Right cardiac atrium (tissue), 5 donors: ENCODE measurements at places on chromosomes 7 and 10.

- no peak for DNase-seq
Observed at GRCh38 chr10:11404901-11405300, 206.5 kb downstream of the USP6NL start.

- no peak for DNase-seq
Observed at GRCh38 chr10:76497666-76498065, 1066.2 kb downstream of the LRMDA start.

- no peak for DNase-seq
Observed at GRCh38 chr7:115822801-115823200, 207.8 kb downstream of the TFEC start.

DNA sequence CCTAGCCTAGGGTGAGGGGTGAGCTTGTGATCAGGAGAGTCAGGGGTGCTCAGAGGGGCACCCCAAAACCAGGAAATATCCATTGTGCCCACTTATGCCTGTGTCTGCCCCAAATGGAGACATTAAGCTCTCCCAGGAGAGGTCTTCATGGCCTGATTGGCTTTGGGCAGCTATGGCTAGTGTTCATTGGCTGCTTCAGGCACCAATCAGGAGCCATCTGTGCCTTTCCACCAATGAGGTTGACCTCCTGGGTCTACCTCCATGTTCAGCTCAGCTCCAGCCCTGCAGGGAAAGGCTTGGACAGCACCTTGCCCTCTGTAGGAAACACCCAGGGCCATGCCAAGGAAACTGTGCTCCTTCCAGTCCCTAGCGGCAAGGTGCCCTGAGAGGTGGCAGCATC is 23.9 kb upstream of the HSPB1 start:
- DNase-seq = no peak

DNA sequence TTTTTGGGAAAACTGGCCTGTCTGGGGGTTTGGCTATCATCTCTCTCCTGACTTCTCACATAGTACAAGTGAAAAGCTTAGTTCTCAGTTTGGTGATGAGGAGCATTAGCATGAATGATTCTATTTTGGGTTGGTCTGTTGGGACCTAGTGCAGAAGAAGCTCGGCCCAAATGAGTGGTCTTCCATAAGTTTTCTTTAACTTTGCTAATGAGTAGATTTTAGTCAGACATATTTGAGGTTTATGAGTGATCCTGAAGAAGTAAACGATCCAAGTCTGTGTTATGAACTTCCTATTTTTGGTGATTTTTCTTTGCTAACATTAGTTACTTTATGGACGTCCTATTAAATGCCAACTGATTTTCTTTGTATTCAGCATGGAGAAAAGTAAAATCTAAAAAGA is 51.7 kb upstream of the CALD1 start:
- no peak for DNase-seq

DNA sequence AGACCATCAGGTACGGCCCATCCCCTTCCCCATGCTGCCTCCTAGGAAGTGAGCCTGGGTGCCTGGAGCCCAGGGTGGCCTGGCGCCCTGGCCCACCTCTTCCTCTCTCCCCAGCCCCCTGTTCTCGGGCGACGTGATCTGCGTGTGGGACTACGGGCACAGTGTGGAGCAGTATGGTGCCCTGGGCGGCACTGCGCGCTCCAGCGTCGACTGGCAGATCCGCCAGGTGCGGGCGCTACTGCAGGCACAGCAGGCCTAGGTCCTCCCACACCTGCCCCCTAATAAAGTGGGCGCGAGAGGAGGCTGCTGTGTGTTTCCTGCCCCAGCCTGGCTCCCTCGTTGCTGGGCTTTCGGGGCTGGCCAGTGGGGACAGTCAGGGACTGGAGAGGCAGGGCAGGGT is 17.0 kb downstream of the ASL start:
- DNase-seq = no peak

DNA sequence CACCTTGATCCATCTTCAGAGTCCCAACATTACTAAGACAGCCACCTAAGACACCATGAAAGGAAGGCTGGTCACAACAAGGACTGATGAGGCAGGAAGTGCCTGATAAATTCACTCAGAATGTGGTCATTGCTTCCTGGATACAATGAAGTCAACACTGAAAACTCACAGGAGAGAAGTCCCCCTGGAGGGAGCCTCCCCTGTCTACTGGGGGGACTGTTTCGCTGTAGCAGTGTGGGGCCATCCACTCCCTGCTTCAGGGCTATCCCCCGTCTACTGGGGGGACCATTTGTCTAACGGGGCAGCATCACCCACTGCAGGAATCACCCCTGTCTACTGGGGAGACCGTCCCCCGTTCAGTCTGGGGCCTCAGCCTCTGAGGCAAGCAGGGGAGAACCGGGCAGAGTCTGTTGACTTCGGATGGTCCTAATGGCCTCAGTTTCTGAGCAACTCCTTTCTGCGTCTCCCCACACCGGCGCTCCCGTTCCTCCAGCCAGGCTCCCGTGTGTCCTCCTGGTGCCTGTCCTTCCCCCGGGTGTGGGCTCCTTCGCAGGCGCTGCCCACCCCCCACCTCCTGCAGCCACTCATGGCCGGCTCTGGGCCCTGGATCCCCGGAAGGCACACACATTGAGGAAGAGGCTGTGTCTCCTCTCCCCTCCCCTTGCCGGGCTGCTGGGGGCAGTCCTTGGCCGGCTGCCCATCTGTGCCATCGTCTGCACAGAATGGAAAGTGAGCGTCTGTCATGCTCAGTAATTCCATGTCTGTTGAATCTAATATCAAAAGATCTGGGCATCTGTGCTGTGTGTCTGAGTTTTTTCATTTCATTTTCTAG is 59.9 kb upstream of the DNAJB6 start:
- DNase-seq = no peak

GRCh38 chr10:69491611-69492010 is 40.3 kb downstream of the TSPAN15 start:
- no peak for DNase-seq

- no peak for DNase-seq
Observed at GRCh38 chr7:48708635-48709034, 215.7 kb upstream of the CDC14C start.

DNA sequence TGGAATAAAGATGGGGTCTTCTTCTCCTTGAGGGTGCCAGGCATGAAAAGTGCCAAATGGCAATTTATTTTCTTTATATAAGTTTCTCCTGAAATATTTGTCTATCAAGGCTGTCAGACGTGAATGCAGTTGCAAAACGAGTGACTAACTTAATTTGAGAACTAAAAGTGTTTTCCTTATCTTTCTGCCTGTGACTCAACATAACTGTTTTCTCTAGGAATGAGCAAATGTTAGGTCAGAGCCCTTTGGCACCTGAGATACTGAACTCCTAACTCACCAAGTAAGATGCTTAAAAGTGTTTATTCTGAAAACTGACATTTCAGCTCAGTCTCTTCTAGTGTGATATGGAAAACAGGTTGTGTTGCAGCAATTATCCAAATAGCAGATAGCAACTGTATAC is 197.0 kb downstream of the STK31 start:
- no peak for DNase-seq

DNA sequence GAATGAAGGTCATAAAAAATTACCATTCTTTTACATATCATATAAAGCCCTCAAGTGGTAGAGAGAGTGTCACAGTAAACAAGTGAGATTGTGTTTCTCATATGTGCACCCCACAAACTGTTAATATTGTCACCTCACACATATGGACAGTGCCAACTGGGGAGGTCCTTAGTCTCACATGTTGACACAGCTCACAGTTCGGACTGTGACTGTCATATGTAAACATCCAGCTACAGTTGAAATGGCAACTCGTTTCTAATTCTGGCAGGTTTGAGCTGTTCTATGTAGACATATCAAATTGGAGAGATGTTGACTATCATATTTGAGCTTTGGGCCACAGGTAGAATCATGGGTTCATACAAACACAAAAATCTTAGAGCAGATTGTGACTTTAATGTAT is 39.4 kb upstream of the ZNF107 start:
- no peak for DNase-seq

DNA sequence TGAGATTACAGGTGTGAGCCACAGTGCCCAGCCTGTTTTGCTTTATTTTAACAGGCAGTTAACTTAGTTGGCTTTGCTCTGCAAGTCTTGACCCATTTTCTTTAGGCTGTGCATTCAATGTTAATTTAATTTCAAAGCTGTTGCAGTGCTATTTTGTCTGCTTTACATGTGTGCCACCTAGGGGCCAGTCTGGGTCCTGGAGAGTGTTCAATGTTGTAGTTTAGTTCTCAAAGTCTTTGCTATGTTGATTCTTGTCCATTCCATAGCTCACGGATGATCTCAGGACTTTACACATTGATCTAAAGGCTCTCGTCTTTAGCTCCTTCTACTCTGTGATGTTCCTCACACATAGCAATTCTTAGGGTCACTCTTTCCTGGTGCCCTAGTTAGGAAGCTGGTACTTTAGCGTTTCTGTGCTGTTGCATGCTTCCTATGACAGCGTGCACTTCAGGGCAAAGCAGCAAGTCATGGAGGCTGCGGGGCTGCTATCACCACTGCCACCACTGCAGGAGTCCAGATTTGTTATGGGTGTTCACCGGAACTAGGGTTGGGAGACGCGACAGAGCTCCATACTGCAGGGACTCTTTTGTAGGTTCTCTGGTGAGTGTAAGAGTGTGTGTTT is 16.4 kb upstream of the ABCA13 start:
- DNase-seq = no peak

GRCh38 chr10:76251841-76252671 is 820.6 kb downstream of the LRMDA start:
- no peak for DNase-seq

DNA sequence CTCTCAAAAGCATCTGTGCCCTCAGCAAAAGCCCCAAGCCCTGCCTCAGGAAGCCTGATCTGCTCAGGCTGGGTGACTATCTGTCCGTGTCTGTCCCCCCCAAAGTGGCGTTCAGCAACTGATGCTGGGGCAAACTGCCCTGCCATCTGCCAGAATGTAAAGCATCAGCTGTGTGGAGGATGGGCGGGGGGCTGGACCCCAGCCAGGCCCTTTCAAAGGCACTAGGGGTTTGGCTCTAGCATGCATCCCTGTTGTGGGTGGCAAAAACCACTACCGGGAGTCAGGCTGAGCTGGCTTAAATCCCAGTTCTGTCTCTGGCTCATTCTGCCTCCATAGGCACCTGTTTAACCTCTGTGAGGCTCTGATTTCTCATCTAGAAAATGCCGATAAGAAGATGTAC is 35.5 kb downstream of the GPRIN2 start:
- no peak for DNase-seq

DNA sequence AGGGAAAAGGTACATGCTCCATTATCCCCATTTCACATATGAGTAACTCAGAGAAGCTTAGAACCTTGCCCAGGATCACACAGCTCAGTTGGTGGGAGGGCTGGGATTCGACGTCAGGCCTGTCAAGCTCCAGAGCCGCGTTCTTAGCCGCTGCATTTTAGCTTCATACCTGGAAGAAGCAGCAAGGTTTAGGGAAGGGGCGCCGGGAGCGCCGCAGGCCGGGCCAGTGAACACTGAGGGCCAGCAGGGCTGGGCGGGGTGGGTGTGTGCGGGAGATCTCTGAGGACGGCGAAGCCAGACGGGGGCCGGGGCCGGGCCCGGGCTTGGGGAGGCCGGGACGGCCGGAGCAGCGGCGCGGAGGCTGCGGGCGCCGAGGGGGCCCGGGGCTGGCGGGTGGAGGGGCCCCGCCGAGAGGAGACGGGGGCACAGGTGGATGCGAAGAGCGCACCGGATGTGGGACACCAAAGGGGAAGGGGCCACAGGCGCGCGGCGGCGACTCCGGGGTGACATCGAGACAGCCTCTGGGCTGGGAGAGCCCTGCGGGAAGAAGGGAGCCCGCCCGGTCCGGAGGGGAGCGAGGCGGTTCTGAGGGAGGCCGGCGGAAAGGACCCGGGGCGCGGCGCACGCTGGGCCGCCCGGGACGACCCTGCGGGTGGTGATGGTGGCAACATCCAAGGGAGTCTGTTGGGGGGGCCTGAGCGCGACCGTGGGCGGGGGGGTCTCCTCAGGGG is 498 bp downstream of the NDST2 start:
- peak; percentile 82 for DNase-seq

DNA sequence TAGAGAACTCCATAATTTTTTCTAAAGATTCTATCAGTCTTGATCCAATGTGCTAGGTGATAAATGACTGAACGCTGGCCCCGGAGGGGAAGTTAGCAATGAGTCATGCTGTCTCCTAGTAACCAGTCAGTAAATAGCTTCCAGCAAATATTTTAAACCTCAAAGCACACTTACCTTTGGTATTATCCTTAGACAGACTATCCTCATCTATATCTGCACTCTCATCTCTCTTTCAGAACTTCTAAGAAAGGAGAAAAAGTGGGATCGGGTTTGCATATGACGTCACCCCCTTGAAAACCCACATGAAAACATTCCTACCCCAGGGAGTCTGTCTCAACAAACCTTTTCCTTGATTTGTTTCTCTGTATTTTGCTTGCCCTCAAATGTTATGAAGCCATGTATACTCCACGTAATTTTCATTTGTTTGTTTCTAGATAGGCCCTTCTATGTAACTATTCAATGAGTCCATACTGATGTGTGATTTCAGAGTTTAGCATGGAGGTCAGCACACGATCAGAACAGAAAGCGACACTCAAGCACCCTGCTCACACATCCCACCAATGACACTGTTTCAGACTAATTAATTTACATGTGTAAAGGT is 174.9 kb upstream of the NRP1 start:
- DNase-seq = peak; percentile 48

GRCh38 chr10:43118631-43119415 is 19.4 kb upstream of the CSGALNACT2 start:
- no peak for DNase-seq

DNA sequence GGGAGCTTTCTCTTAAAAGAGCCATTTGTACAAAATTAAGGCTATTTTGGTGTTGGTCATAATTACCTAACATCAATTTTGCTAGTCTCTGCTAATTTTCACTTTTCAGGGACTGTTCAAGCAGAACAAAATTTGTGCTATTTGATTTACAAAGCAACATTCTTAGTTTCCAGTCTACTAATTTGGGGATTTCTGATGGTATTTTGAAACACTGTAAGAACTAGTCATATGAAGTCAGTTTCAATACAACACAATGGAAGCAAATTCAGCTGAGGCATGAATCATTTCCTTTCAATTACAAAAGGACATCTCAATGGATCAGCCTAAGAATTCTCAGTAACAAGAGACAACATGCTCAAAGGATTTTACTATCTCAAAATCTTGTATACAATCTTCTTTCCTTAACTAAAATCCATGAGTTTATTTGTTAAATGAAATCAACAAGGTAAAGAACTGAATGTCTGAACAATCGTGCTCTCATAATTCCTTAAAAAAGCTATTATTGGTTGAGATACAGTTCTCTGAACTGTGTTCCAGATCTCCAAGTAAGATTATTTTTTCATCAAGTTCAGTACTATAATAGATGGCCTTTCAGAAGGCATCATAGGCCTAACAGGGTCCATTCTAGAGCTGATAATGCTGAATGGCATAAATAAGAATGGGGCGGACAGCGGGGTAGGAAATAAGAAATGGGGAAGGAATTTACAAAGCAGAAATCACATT is 144.6 kb downstream of the NRCAM start:
- DNase-seq = no peak

DNA sequence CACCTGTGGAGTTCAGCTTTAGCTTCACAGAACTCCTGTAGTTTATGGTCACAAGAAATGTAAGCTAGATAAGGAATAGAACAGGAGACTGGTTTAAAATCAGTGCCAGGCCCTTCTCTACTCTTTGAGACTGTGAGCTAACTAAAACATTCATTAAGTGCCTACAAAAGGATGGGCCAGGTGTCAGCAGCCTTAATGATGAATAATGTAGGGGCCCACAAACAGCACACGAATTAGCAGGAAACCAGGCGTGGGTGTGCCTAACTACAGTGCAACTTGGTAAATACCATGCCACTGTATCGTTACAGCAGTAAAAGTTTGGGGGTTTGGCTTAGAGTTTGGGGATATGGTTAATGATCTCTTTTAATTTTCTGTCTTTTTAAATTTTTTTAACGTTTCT is 6.1 kb upstream of the ABLIM1 start:
- no peak for DNase-seq
